ENCODE measurements at places on chromosomes 13 and 19.

DNA sequence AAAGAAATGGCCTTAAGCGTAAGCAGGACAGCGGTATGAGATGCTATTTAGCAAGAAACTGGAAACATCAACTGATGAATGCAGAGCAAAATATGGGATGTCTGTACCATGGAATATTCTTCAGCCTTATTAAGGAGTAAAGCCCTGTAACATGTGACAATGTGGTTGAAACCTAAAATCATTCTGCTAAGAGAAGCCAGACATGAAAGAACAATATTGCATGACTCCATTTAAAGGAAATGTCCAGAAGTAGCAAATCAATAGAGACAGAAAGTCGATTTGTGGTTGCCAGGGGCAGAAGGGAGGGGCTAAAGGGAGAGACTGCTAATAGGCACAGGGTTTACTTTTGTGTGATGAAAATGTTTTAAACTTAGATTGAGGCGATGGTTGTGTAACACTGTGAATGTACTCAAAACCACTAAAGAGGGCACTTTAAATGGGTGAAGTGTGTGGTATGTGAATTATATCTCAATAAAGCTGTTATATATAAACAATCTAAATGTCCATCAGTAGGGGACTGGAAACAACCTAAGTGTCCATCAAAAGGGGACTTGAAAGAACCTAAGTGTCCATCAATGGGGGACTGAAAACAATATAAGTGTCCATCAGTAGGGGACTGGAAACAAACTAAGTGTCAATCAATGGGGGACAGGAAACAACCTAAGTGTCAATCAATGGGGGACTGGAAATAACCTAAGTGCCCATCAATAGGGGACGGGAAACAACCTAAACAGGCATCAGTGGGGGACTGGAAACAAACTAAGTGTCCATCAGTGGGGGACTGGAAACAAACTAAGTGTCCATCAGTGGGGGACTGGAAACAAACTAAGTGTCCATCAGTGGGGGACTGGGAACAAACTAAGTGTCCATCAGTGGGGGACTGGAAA lies 45.4 kb downstream of the CCL25 start:
- DNase-seq, result no peak

DNA sequence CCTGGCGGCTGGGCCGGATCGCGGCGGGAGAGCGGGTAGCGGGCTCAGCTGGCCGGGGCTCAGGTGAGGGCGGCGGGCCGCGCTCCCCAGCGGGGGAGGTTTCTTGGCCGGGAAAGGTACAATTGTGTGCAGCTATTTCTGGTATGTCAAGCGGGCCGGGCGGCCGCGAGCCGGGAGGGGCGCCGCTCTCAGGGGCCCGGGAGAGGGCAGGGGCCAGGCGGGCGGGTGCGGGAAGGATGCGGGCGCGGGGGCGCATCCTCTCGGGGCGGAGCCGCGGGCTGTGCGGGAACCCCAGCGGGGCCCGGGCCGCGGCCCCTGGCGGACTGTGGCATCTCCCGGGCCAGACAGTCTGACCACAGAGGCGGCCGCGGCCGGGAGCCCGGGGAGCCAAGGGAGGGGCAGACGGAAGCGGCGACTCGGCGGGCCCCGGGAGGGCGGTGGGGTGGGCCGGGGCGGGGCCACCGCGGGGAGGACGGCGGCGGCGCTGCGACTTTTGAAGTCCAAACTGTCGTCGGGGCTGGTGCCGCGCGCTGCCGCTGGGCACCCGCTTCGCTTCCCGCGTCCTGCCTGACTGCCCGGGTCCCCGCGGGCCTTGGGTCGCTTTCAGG lies at the start of gene LMO7:
TSS of gene LMO7 (plus strand) at position 503 of the 608 bp plus-strand sequence. CDS start 328 bp downstream, outside the sequence.
- peak; percentile 23 for DNase-seq

GRCh38 chr13:50616101-50616500 lies 227.4 kb downstream of the DLEU7 start:
- peak; percentile 34 for DNase-seq

GRCh38 chr13:37163641-37164265 lies 58.3 kb upstream of the CSNK1A1L start:
- no peak for DNase-seq

GRCh38 chr13:44280456-44280855 lies 93.2 kb upstream of the SERP2 start:
- peak; percentile 71 for DNase-seq

- no peak for DNase-seq
Measured at GRCh38 chr19:39432677-39433025, 3.1 kb downstream of the RPS16 start.

DNA sequence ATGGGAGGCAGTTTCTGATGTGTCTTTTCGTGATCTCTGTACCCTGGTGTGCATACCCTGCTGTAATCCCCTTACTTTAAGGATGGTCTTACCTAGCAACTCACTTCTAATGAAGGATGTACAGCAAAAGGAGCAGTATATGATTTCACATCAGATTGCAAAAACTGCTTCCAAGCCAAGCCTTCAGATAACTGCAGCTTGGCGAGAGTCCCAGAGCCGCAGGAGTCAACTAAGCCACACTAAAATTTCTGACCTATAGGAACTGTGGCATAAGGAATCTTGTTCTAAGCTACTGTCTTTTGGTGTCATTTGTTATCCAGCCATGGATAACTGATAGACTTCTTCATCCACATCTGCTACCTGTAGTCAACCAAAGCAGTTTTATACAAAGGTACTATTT lies 496.7 kb downstream of the GPC6 start:
- DNase-seq, result no peak

- DNase-seq, result no peak
Measured at GRCh38 chr13:112247471-112248405, 128.4 kb upstream of the SPACA7 start.

GRCh38 chr13:21796775-21797514 lies 126.1 kb downstream of the FGF9 start:
- DNase-seq, result no peak

GRCh38 chr13:32262165-32262564 lies 53.0 kb downstream of the ZAR1L start:
- no peak for DNase-seq

GRCh38 chr19:46466536-46467196 lies 4.7 kb downstream of the PNMA8A start:
- peak; percentile 93 for DNase-seq

DNA sequence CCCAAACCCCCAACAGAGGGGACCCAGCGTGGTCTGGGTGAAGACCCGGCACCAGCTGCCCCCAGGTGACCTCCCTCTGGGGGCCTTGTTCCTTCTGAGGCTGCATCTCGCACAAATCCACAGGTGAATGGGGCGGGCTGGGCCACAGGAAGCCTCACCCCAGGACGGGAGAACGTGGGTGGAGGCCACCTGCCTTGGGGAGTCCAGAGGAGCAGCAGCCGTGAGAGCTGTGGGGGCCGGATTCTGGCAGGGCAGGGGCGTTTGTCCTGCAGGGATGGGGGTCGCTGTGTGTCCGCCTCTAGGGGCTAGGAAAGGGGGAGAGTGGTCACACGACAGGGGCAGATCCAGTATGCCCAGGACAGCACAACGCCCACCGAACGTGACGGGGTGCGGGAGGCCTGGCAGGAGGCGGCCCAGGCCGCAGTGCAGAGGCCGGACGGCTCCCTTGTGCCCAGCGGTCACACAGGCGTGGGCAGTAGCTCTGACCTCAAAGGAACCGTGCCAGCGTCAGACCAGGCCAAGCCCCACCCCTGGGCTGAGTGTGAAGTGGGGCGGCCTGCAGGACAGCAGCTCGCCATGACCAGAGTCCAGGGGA lies 6.7 kb downstream of the POLR2E start:
- no peak for DNase-seq

- no peak for DNase-seq
Measured at GRCh38 chr19:48194041-48194843, 23.8 kb downstream of the ZSWIM9 start.

- no peak for DNase-seq
Measured at GRCh38 chr13:76472916-76473315, 413.3 kb downstream of the KCTD12 start.

- DNase-seq, result no peak
Measured at GRCh38 chr19:21564406-21564805, 59.0 kb downstream of the ZNF429 start.

DNA sequence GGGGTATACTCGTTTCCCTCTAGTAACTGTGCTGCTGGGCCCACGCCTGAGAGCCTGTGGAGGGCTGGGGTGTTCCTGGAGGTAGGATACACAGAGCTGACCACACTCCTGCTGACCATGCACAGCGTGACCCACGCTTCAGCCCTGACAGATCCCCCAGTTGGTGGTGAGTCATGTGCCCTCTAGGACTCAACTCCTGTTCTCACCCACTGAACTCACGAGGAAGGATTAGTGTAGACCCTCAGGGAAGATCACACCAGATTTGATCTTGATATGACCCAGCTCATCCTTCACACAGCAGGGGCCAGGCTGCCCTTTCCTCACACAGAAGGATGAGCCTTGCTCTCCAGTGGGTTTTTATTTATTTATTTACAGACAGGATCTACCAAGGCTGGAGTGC lies 13.3 kb upstream of the ACP7 start:
- no peak for DNase-seq

- DNase-seq, result no peak
Measured at GRCh38 chr19:7979011-7979410, 26.4 kb downstream of the ELAVL1 start.

DNA sequence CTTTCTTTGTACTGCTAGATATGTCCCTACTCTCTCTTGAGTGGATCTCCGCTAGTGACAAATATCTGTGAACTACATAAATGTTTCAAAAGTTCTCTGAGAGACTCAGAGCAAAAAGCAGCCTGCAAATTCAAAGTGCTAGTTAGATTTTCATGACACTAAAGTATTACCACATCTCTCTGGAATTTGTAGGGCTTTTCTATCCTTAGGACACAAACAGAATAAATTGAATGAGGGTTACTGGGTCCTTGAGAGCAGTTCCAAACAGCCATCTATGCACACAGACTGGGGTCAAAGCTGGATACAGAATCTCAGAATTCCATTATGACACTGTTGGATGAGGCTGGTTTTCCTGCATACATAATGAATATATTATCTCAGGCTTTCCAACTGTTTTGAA lies 953.2 kb downstream of the DIAPH3 start:
- no peak for DNase-seq

DNA sequence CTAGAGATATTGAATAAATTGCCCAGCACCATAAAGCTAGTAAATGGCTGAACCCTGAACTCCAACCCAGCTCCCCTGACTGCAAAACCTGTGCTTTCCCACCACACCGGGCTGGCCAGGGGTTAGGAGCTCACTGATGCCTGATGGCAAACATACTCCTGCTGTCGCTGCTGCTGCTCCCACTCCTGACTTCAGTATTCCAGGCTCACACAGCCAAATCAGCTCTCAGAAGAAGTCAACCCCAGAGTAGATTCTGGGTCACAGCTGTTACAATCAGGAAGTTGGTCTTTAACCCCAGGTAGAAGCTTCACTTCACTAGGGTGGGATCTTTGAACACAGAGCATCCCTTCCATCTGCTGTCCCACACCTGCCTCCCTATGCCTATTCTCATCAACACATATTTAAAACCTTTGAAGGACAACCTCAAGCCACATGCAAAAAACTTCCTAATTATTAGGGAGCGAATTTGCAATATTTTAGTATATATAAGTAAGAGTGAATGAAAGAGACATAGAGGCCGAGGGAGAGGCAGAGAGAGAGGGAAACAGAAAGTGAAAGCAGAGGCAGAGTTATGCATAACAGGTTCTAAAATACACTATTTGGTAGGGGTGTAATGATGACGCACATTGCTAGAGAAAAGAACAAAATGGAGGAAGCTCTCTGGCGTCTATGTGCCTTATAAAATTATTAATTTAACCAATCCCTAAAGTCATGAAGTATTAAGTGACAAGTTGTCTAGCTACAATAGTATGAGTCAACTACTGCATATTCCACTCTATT lies 99.4 kb upstream of the SERP2 start:
- DNase-seq, result no peak

Data from epithelial cell of esophagus (primary cell).